ENCODE measurements at places on chromosomes 5 and 9. TPM values are rescaled to one million over a fixed set of nuclear protein-coding genes. Genes with fewer than 3 reads are reported as not detected.

ANKRD31 gene
- polyA plus RNA-seq = 0.43 TPM

PLPP7 gene
- 2.4 TPM for polyA plus RNA-seq

EQTN gene
- polyA plus RNA-seq = 0.31 TPM

- peak; percentile 67 for DNase-seq
These were observed 138.4 kb upstream of the ZNF618 start for GRCh38 chr9:113737517-113738271.

GRCh38 chr5:140916325-140916724 is 9.8 kb upstream of the PCDHAC1 start:
- no peak for DNase-seq

- DNase-seq = no peak
These were observed 371.9 kb downstream of the CETN3 start for GRCh38 chr5:90037646-90038045.
